SK-N-SH treated with all-trans-retinoic acid at 6 μM for 48 hours (cell line): ENCODE measurements at places on chromosomes 6 and 20.

- no peak for ATAC-seq
Observed at GRCh38 chr6:27406085-27406484, 17.5 kb downstream of the ZNF391 start.

DNA sequence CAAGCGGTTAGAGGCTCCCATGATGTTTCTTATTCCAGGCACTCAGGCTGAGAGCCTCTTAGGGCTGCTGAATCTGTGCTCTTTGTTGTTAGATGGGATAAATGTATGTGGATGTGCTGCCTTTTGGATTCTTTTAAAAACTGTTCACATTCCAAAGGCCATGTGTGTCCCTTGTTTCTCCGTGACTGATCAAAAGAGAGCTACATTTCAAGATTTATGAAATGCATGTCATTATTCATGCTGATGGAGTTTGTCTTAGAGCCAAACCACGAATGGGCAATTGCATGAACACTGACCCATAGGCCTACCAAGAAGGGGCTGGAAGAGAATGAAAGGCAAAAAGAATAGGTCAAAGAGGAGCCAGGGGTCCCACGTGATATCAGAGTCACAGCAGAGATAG is 104.9 kb upstream of the TSHZ2 start:
- no peak for ATAC-seq

GRCh38 chr6:30570740-30571074 is 535 bp upstream of the ABCF1 start:
- ATAC-seq = peak; percentile 18

DNA sequence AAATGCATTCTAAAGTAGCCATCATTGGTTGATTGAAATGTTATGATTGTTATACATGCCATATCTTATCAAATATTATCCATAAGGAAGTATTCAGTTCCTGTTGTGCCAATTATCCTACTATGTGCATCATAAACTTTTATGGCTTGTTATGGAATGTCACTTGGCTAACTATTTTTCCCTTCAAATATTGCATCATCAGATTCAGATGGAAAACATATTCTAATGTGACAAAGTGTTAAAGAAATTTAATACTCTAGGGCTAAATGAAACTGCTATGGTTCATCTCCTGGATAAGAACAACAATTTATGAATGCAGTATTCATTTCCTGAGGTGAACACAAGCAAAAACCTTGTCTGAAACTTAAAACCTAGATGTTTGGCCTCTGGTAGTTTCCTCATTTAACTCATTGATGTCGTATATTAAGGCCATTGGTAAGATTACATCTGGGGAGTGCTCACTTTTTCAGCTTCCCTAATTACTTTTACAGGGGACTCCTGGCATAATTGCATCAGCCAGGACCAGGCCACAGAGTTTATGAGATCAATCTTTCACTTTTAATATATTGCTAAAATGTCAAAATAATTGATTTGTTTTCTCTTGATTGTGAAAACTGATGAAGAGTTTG is 134.9 kb upstream of the CEP162 start:
- ATAC-seq = no peak

GRCh38 chr6:10099529-10100140 is 315.2 kb downstream of the TFAP2A start:
- ATAC-seq = no peak

DNA sequence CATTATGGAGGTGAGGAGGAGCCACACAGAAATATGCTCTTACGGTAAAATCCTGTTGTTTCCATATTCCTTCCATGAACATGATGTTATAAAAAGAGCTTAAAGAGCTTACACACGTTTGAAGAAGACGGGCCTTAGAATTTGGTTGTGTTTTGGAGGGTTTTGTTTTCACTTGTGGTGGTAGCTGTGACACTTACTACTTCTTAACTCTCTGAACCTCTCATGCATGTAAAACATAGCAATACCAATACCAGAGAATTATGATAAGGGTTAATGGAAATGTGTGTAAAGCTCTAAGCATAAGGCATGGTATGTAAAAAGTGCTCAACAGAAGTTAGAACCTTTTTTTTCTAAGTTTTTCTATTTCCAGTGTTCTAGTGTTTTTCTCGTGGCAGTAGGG is 256.1 kb upstream of the KCNQ5 start:
- ATAC-seq = no peak

DNA sequence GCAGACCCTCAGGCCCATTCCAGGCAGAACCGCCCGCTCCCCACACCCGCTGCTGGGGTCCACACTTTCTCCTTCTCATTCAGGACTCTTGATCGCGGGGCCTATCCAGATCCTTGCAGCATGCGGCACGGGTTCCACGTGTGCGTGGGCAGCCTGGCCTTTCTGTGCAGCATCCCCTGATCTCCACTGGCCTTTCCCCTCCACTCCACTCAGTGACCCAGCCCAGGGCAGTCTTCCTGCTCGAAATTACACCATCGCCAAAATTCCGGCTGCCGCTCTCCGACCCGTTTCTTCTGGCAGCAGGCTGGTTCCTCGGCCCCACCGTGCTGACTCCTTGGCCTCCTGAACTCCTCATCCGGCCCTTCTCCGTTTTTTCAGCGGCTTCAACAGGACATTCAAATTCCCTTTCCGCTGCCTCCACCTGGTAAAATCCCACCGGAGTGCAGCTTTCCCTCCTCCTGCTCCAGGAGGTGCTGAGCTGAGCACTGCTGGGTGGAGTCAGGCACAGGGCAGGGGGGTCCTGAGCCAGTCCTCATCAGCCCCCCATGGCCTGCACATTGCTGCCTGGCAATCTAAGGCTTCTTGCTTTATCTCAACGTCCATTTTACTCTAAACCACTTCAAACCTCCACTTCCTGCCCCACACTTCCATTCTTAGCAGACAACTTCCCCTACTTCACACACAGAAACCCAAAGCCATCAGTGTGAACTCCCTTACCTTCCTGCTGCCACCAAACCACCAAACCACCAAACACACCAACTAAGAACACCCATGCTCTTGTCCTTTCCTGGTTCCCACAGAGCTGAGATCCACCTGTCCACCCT is 9.0 kb downstream of the SFT2D1 start:
- no peak for ATAC-seq

- ATAC-seq = no peak
Observed at GRCh38 chr6:170145272-170145592, 145.6 kb downstream of the DLL1 start.

GRCh38 chr6:87628424-87628823 is 38.5 kb downstream of the ORC3 start:
- no peak for ATAC-seq

- peak; percentile 36 for ATAC-seq
Observed at GRCh38 chr6:125154118-125154760, 666 bp downstream of the TPD52L1 start.

DNA sequence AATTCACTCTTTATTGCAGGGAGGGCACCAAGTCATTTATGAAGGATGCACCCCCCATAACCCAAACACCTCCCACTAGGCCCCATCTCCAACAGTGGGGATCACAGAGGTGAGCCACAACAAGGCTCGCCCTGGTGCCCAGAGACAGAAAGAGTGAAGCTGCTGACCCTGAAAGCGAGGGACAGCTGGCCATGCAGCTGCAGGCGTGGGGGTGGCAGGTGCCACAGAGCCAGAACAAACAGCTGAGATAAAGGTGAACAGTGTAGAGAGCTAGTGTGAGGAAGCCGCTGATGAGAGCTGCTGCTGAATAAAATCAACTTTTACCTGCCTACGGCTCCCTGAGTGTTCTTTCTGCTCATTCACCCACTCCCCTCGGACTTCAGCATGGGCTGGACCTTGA is 18.8 kb upstream of the RGS17 start:
- no peak for ATAC-seq

- ATAC-seq = no peak
Observed at GRCh38 chr6:46015119-46015968, at the start of gene CLIC5. Gene CLIC5, minus strand, starts transcription at chr6:46015860. Its CDS starts 318 bp downstream, at chr6:46015542.

DNA sequence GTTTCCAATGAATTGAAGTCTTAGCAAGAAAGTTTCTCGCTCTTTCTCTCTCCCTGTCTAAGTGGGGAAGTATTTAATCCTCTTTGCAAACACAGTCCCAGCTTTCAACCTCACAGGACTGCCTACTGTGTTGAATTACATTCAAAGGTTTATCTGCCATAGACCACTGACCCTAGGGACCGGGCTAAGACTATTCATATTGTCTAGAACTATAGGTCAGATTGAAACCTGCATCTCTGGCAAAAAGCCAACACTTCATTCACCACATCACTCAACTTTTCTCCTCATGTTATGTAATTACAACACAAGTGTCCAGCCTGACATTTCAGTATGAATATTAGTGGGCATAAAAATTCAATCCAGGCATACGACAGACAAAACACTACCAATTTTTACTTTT is 314.7 kb upstream of the RSPO3 start:
- ATAC-seq = no peak

DNA sequence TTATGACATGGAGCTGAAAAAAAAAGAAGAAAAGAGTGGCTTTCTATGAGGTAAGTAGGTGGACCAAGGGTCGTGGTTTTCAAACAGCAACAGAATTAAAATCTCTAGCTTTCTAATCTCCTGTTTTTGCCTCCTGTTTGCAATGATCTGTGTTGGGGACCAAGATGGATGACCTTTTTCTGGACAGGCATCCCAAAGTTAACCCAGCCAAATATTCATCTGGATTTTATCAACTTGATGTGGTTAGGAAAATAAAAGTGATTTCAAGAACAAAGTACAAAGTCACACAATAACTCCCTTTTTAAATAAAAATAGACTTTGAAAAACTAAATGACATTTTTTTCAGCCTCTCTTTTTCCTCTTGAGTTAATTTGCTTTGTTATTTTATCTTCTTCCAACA is 282.1 kb upstream of the PRDM1 start:
- ATAC-seq = peak; percentile 14

DNA sequence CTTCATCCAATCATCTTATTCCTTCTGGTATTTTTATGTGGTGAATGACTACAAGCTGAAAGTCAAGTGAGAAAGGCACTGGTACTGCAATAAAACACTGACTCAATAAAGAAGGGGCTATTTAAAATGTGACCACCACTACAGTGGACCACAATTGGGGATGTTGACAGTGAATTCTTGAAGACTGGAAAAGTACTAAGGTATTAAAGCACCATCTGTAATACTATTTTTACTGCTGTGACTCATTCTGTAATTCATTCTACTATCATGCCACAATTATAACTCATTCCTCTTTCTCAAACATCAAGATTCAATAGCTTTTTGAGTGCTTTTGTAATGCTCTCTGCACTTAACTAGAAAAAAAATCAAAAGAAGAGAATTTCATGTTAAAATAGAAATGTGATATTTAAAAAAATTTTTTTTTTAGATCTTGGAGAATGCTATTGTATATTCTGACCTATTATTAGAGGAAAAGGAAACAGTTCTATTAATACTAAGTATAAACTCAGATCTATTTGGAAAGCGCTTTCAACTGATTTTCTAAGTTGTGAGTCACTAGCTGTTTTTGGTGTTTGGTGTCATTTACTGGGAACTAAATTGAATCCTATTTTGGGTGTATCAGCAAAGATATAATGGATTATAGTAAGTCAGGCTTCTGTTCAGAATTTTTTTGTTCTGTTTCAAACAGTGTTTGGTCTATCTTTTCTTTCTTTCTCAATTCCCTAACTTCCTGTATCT is 104.7 kb upstream of the TMEM170B start:
- peak; percentile 48 for ATAC-seq

GRCh38 chr6:167154291-167154690 is 3.5 kb downstream of the GPR31 start:
- ATAC-seq = no peak

DNA sequence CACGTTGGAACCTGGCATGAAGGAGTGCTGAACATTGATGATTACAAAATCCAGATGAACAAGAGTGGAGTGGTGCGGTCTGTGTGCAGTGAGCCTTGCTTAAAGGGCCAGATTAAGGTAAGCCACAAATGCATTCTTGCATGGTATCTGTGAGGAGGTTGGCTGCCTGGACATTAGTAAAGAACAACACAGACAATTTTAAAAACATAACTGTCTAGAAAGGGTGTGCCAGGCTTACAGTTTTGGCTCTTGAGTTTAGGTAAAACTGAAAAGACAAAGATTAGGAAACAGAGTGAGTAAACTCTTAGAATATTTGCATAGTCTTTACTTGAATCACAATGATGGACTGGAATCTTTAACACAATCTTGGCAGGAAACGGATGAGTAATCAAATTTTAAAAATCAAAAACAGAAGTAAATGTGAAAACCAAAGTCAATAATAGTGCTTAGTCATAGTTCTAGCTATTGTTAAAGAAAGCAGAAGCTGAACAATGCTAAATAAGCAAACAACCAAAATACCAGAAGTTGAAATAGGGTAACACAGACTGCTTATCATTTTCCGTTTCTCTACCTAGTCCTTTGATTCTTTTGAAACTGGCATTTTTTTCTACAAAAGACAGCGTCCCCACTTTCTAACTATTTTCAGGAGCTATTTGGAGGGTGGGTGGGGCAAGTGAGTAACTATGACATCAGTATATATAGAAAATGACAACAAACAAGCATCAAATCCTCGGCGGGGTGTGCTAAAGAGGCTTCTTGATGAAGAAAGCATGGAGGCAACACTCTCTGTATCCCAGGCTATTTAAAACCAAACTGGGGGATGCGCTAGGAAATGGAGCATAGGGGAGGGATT is 185.8 kb upstream of the RAB32 start:
- ATAC-seq = peak; percentile 72

GRCh38 chr6:24394061-24394779 is 8.5 kb upstream of the MRS2 start:
- no peak for ATAC-seq

- ATAC-seq = no peak
Observed at GRCh38 chr20:32497589-32498224, 87.4 kb downstream of the NOL4L start.

DNA sequence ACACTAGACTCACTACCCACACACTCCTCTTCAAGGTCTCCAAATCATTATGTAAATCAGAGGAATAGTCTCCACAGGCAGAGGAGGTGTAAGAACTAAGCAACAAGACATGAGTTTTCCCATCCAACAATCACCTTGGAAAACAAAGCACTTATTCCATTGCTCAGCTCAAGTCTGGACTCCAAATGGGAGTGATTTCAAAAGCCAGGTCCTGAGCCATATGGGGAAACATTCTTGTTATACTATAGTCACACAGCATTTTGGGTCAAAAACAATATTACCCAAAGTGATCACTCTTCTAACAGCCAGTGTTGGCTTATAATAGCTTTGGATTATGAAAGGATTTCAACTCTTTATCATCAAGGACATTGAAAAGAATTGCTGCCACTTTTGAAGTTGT is 3.6 kb upstream of the PRPH2 start:
- no peak; the same call in none of the 3 replicates for ATAC-seq

DNA sequence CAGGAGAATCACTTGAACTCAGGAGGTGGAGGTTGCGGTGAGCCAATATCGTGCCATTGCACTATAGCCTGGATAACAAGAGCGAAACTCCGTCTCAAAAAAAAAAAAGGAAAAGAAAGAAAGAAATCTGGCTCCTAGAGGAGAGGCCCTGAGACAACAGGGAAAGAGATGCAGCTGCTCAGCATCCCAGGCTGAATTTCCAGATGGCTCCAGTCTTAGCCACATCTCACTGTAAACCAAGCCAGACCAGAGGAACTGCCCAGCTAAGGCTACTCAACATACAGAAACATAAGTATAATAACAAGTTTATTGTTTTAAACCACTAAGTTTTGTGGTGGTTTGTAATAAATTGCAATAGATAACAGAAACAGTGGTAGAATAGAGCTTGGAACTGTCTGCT is 38.5 kb upstream of the TASP1 start:
- no peak for ATAC-seq

- peak; percentile 32; the same call in 1 of the 3 replicates for ATAC-seq
Observed at GRCh38 chr20:58639182-58640146, 11.6 kb upstream of the STX16 start.

- ATAC-seq = no peak
Observed at GRCh38 chr20:878511-879307, 37.4 kb downstream of the ANGPT4 start.

- ATAC-seq = peak; percentile 14; the same call in 2 of the 3 replicates
Observed at GRCh38 chr6:104601131-104601651, 258.5 kb downstream of the HACE1 start.

- no peak for ATAC-seq
Observed at GRCh38 chr20:64036346-64037198, 590 bp downstream of the C20orf204 start.
